Neural progenitor cell (in vitro differentiated cells): ENCODE measurements at places on chromosomes 5 and 9. TPM values are rescaled to one million over a fixed set of nuclear protein-coding genes. Genes with fewer than 3 reads are reported as not detected.
A peak's percentile ranks its signal among the peaks of the same experiment; 100 is the strongest.

Gene PDE6A
- not detected in 2 replicates for total RNA-seq

DNA sequence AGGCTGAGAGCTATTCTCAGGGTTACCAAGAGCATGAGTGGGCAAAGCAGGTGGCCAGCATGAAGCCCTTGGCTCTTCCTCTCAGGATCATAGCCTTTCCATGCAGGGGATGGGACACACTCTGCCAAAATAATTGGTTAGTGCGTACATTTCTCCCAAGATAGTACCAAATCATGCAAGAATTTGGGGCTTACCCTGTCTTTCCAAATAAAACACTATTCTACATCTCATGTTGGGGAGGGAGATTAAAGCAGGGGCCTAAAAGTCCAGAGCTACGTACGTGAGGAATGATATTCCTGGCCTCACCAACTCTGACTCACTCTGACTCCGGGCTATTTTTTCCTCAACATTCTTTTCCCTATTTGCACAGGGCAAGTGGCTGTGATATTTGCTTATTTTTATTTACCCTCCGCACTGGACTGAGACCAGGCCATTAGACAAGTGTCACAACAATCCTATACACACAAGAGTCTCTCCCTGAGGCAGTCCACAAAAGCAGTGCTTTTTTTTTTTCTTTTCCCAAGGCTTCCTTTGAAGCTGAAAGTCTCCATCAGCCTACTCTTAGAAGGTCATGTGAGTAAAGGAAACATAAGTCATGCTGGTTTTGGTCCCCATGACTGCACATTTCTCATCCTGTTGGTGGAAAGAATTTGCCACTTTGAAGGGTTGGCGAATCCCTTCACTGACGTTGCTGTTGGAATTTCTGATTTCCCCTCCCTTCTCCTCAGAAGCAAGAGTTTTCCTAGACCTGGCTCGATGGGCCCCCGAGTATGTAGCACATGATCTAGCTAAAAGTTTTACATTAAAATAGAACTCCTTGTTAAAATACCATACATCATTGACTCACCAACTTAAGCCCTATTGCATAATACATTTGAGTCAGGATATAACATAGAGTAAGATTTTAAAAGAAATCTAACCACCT, 40.0 kb downstream of the TMEM252 start:
- H3K27me3 ChIP-seq: peaks cover 100% of the 10 kb centered on the region
- no peak for DNase-seq
- no peak overlapping the region for H3K4me3 ChIP-seq
- H3K27ac ChIP-seq: no peak overlapping the region
- H3K4me1 ChIP-seq: peaks cover 14% of the 10 kb centered on the region

GRCh38 chr5:78300464-78301045, 6.1 kb upstream of the AP3B1 start:
- no peak overlapping the region for H3K4me3 ChIP-seq
- H3K27me3 ChIP-seq: peaks cover 13% of the 10 kb centered on the region
- no peak for DNase-seq
- H3K4me1 ChIP-seq: no peaks in the 10 kb centered on the region
- no peak overlapping the region for H3K27ac ChIP-seq

GRCh38 chr9:105187781-105188180, 56.7 kb upstream of the SLC44A1 start:
- H3K27me3 ChIP-seq: no peaks in the 10 kb centered on the region
- H3K4me1 ChIP-seq: no peaks in the 10 kb centered on the region
- no peak for DNase-seq
- no peak overlapping the region for H3K27ac ChIP-seq
- no peaks in the 10 kb centered on the region for H3K36me3 ChIP-seq
- H3K4me3 ChIP-seq: no peak overlapping the region

DNA sequence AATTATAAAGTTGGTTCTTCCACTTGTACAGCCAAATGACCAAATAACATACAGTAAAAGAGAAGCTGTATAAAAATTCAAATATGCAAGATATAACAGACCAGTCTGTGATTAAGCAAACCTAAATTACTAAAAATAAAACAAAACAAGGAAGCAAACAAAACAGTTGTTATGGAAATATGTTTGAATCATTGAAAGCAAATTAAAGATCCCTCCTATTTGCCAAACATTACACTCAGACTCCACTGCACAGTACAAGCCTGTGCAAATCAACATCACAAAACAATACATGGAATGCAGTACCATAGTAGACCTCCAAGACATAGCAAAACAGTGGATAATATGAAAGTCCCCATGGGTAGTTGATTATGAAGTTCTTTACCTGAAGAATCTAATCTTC, 288.1 kb upstream of the PTGER4 start:
- no peak for DNase-seq
- H3K27me3 ChIP-seq: no peaks in the 10 kb centered on the region
- no peaks in the 10 kb centered on the region for H3K4me1 ChIP-seq
- H3K27ac ChIP-seq: no peak overlapping the region
- no peaks in the 10 kb centered on the region for H3K36me3 ChIP-seq

DNA sequence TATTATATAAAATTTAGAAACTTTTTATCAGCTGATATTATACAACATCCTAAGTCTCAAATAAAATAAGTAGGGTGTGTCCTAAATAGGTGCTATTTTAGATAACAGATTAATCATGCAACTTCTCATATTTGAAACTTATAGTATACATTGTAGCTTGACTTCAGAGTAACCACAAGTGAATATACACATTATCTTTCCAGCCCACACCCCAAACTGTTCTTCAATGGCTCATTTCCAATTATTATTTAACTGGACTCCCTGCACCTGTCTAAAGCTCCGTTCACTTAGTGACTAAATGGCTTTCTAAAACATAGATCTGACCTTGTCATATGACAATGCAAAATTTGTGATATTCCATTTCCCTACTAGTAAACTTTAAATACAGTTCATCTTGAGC, 490.9 kb upstream of the RGMB start:
- H3K36me3 ChIP-seq: no peaks in the 10 kb centered on the region
- no peak overlapping the region for H3K27ac ChIP-seq
- no peaks in the 10 kb centered on the region for H3K4me1 ChIP-seq
- no peaks in the 10 kb centered on the region for H3K27me3 ChIP-seq

- H3K4me1 ChIP-seq: no peaks in the 10 kb centered on the region
- no peak overlapping the region for H3K27ac ChIP-seq
- H3K36me3 ChIP-seq: no peaks in the 10 kb centered on the region
- no peaks in the 10 kb centered on the region for H3K27me3 ChIP-seq
- H3K4me3 ChIP-seq: no peak overlapping the region
These were observed 19.3 kb downstream of the PAEP start for GRCh38 chr9:135580664-135581380.

Gene PCDHGB2
- 2.1 and 2.2 TPM in 2 replicates for total RNA-seq

- DNase-seq: peak; percentile 73
- H3K4me1 ChIP-seq: peaks cover 5% of the 10 kb centered on the region
- H3K4me3 ChIP-seq: peak overlapping the region; percentile 63
- no peaks in the 10 kb centered on the region for H3K36me3 ChIP-seq
- peaks cover 17% of the 10 kb centered on the region for H3K27me3 ChIP-seq
These were observed 512 bp downstream of the PLK2 start for GRCh38 chr5:58459146-58460001.

DNA sequence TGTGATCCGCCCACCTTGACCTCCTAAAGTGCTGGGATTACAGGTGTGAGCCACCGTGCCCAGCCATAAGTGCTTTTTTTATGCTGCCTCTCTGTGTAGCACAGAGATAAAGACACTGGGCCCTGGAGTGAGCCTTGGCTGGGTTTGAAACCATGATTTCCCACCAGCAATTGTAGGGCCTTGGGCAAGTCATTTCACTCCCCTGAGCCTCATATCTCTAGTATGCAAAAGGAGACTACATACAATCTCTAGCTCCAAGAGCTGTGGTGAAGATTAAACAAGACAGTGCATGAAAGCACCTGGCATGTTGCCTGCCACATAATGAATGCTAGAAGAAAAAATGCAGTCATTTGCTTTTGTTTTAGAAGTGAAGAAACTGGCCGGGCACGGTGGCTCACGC, 3.9 kb downstream of the FABP6 start:
- no peaks in the 10 kb centered on the region for H3K4me1 ChIP-seq
- no peak overlapping the region for H3K27ac ChIP-seq
- H3K4me3 ChIP-seq: no peak overlapping the region
- no peak for DNase-seq
- no peaks in the 10 kb centered on the region for H3K27me3 ChIP-seq

Gene SLC31A2
- 0.34 and 1.7 TPM in 2 replicates for total RNA-seq

DNA sequence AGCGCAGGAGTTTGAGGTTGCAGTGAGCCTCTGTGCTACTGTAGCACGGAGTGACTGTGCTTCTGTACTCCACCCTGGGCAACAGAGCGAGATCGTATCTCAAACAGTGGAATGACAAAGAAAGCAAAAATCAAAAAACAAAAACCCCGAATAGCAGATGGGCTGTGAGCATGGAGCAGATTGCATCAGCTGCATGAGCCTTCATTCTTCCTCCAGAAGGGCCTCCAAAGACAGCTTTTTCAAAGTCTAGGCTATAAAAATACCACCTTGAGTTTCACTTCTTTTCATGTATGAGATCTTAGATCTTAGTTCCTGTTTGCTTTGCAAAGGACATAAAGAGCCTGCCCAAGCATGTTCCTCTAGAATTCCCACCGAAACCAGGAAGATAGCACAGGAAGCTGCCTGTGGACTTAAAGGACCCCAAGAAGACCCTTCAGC, 15.0 kb upstream of the HSPB3 start:
- no peak overlapping the region for H3K27ac ChIP-seq
- H3K36me3 ChIP-seq: no peaks in the 10 kb centered on the region
- H3K4me3 ChIP-seq: no peak overlapping the region
- H3K4me1 ChIP-seq: no peaks in the 10 kb centered on the region

DNA sequence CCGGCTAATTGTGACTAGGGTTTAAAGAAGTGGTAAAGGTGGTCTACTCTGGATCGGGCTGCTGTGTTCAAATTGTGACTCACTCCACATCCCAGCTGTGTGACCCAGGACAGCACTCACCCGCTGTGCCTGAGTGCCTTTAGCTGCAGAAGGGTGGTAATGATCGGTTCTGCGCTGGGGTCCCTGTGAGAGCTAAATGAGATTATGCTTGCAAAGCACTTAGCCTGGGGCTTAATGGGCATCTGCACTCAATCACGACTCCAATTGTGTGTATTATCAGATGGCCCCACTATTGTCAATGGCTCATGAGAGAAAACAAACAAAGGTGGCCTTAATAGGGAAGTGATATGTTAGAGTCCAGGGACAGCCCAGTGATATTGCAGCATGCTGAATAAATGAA, 25.1 kb upstream of the TBC1D2 start:
- DNase-seq: peak; percentile 44
- H3K27ac ChIP-seq: no peak overlapping the region
- no peaks in the 10 kb centered on the region for H3K36me3 ChIP-seq
